ENCODE measurements at places on chromosomes 13 and 19. TPM values are rescaled to one million over a fixed set of nuclear protein-coding genes. Genes with fewer than 3 reads are reported as not detected.

DCLK1 gene
- 80.0 TPM for total RNA-seq

DNA sequence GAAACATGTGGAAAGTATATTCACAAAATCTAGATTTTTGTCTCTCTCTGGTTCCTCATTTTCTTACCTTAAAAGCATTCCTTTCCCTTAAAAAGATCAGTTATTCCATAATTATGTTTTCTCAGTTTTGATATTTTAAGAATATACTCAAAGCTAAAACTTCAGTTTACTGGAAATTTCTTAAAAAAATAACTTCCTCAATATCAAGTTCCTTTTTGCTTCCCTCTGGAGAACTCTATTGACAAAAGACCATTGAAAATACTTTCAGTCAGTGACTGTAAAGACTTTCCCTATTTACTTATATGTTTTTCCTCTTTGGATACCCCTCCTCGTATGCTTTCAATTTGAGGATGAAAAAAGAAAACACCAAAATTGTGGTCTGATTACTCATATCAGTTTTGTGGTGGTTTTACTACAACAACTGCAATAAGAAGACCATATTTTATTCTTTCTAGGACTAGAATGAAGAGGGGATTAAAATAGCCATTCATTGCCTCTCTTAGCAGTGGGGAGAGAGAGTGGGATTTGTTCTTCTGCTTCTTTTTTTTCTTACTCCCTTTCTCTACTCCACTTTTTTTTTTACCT lies 113.2 kb downstream of the ESD start:
- no peak for DNase-seq

ADPRHL1 gene
- total RNA-seq: 2.8 TPM

CHST8 gene
- total RNA-seq: not detected

ICAM1 gene
- 6.5 TPM for total RNA-seq

All from fibroblast of the aortic adventitia (primary cell).